Amniotic stem cell (primary cell): ENCODE measurements at places on chromosomes 5 and 9.

- DNase-seq: no peak
These were observed 40.1 kb upstream of the PDE8B start for GRCh38 chr5:77170196-77170890.

DNA sequence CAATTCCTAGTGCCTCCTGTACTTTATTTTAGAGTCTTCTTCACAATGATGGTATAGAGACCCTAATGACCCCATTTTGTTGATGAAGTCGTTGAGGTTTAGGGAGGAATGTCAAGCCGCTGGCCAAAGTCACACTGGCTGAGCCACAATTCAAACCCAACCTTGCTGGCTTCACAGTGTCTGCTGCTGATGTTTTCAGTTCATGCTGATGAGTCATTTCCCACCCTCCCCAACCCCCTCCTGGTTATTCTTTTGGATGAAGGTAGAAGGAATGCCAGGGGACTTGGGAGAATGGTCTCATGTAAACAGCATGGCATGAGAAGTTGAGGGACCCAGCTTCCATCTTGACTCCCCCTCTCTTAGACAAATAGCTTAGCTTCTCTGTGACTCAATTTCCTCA lies 68.6 kb downstream of the TMEM252 start:
- no peak for DNase-seq

- no peak for DNase-seq
These were observed 109.6 kb upstream of the PJA2 start for GRCh38 chr5:109519416-109519815.

GRCh38 chr9:127025042-127025441 lies 97.4 kb downstream of the ANGPTL2 start:
- no peak for DNase-seq

DNA sequence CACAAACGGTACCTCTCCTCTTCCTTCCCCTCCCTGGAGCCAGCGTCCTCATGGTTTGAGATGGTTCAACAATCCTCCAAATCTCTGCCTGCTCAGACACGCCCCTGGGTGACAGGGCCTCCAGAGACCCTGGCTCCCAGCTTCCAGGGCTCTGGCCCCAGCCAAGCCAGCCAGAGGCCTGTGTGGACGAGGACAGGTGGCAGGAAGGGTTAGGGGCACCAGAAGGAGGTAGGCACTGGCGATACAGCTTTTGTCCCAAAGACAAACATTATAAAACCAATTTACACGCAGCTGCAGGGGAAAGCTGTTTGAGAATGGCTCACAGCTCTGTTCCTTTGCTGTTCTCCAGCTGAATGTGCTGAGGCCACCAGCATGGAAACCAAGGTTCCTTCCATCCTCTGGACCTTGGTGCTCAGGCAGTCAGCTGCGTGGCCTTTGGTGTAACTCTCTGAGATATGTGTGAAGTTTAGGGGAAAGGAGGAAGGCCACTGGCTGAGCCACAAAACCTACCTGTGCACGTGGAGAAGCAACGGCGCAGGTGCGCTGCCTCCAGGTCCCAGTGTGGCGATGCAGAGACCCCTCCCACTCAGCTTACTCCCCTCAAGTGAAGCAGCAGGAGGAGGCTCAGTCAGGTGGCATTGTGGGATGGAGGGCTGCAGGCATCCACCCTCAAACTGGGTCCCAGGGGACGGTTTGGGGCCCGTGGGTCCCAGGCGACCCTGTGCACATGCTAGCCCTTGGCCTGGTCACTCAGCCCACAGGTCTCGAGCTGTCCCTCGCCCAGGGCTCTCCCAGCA lies 4.3 kb upstream of the QRFP start:
- DNase-seq: no peak

- DNase-seq: no peak
These were observed 100.8 kb upstream of the TLE1 start for GRCh38 chr9:81790166-81790565.

GRCh38 chr5:34603378-34603777 lies 52.8 kb upstream of the RAI14 start:
- DNase-seq: no peak

DNA sequence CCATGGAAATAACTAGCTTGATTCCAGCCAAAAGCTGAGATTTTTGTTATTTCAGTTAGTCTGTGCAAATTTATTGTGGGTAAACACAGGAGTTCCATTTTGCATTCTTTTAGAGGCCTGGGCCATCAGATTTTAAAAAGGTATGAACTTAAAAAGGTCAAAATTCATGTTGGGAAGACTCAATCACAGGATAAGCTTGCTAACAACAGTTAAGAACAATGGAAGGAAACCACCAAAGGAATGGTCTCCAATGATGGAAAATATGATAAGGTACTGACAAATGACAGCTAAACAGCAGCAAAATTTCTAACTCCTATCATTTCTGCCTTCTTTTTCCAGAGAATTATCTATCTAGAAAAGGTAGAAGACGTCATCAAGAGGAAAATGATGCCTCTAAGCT lies 16.0 kb downstream of the ABITRAM start:
- no peak for DNase-seq

DNA sequence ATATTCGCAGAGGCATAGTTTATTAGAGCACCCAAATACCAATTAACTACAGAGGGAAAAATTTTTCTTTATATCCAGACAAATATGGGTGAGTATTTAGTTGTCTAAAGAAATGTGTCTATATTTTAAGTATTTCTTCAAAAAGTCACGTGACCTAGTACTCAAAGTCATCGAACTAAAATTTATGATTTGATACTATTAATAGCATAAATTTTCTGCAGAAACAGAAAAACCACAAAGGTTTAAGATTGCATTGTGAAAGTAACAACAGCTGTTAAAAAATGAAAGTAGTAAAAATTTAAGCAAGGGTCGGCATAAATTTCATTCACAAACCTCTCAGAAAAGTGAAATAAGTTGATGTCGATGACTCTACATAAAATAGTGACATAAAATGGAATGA lies 323.9 kb upstream of the RORB start:
- no peak for DNase-seq

DNA sequence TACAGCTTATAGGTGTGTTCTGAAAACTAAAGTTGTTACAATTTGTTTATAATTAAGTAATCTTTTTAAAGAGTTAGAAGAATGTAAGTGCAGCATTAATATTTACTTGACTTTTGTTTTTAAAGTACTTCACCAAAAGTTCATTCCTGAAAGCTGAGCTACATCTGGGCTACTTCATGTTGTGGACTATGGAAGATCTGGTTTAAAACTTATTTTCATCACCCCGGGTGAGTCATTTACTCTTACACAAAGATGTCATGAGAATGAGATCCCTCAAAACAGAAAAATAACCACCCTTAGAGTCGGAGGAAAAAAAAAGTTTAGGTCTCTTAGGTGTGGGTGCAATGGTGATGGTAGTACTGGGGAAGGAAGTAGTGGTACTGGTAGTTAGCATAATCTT lies 5.1 kb downstream of the POU5F2 start:
- no peak for DNase-seq
